GM23338 (cell line): ENCODE measurements at places on chromosomes 12 and 14. TPM values are rescaled to one million over a fixed set of nuclear protein-coding genes. Genes with fewer than 3 reads are reported as not detected.

DNA sequence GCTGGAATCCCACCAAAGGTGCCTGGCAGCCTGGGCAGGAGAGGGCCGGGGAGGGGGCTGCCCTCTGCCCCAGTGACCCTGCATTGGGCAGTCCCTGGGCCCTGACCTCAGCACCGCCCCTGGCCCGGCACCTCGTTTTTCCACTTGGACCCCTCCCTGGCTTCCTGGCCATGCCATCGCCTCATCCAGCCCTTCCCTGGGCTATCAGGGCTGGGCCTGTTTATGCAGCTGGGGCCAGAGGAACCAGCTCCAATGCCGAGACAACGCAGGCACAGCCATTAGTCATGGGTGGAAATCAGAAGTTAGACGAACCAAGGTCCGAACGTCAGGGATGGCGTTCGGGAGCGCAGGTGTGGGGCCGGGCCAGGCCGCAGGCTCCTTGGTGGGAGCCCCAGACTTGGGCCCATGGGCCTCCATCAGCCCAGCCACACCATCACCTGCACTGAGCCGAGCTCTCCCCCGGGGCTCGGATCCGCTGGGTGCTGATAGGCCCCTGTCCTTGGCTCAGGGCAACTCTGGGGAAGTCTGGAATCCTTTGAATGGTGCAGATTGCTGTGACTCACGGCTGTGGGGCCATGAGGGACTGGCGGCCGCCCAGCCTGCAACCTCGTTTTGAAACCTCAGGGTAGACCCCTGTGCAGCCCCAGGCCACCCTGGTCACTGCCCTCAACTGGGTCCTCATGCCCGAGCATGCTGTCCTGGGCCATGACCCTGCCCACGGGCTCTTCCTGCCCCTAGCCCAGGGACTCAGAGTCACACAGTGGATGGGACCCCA, 169.4 kb downstream of the KIF26A start:
- no peak overlapping the region for H3K4me3 ChIP-seq
- H3K4me1 ChIP-seq: no peaks in the 10 kb centered on the region

DNA sequence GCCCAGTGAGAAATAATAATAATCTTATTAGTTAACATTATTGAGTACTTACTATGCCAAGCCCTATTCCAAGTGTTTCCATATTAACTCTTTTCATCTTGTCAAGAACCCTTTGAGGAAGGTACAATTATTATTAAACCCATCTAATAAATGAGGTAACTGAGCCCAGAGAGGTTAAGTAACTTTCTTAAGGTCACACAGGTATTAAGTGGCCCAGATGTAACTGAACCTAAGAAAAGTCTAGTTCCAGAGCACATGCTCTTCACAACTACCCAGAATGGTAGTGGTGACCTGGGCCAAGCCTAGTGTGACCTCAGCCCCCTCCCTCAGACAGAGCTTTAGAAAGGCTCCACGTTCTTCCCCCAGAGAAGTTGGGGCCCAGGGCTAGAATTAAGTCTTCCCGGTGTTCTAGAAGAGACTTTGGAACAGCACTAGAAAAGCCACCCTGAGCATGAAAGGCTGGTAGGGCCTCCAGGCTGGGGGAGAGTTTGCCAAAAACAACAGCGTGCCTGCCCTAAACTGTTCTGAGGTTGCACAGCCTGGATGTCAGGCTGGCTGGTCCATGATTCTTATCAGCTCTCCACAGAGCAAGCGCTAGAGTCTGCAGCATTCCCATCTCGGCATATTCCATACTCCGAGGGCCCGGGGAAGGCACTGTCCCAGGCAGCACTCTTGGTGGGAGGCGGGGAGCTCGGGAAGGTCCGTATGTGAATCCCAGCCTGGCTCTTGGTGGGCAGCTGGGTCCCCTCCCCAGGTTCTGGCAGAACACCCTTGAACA, 41.3 kb upstream of the CTDSP2 start:
- no peaks in the 10 kb centered on the region for H3K36me3 ChIP-seq
- H3K27me3 ChIP-seq: 0 out of 2 replicates have a peak, but pooled peaks cover 3% of the 10 kb centered on the region

DNA sequence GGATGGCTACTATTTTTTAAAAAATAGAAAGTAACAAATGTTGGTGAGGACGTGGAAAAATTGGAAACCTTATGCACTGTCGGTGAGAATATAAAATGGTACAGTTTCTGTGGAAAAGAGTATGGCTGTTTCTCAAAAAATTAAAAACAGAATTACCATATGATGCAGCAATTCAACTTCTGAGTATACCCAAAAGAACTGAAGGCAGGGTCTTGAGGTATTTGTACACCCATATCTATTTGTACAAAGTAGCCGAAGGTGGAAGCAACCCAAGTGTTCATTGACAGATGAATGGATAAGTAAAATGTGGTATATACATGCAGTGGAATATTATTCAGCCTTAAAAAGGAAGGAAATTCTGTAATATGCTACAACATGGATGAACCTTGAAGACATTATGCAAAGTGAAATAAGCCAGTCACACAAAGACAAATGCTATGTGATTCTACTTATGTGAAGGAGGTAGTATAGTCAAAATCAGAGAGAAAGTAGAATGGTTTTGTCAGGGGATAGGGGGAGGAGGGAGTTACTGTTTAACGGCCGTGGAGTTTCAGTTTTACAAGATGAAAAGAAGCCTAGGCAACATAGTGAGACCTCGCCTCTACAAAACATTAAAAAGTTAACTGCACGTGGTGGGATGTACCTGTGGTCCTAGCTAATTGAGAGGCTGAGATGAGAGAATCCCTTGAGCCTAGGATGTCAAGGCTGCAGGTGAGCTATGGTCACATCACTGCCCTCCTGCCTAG, 38.4 kb upstream of the CCT2 start:
- no peak for DNase-seq
- no peak overlapping the region for H3K27ac ChIP-seq
- no peaks in the 10 kb centered on the region for H3K36me3 ChIP-seq
- no peak overlapping the region for H3K4me3 ChIP-seq
- no peaks in the 10 kb centered on the region for H3K27me3 ChIP-seq
- H3K4me1 ChIP-seq: no peaks in the 10 kb centered on the region

DNA sequence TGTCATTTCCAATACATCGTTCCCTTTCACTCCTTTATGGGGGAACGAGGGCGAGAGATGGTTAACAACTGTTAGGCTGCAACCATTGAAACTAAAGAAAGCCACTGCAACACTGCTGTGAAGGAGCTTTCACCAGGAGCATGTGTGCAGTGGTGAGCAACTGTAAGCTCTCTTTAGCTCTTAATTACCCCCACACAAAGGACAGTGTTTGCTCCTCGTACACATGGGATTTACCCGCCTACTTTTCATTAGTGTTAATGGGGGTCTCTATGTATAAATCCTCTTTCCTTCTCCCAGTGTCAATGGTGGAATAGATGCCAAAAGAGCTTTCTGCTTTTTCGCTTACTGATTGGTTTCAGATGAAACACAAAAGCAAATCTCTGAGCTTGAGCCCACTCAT, 343.1 kb downstream of the FLRT2 start:
- H3K27me3 ChIP-seq: no peaks in the 10 kb centered on the region
- H3K36me3 ChIP-seq: no peaks in the 10 kb centered on the region
- H3K4me1 ChIP-seq: peaks cover 10% of the 10 kb centered on the region
- H3K27ac ChIP-seq: no peak overlapping the region
- H3K4me3 ChIP-seq: no peak overlapping the region

DNA sequence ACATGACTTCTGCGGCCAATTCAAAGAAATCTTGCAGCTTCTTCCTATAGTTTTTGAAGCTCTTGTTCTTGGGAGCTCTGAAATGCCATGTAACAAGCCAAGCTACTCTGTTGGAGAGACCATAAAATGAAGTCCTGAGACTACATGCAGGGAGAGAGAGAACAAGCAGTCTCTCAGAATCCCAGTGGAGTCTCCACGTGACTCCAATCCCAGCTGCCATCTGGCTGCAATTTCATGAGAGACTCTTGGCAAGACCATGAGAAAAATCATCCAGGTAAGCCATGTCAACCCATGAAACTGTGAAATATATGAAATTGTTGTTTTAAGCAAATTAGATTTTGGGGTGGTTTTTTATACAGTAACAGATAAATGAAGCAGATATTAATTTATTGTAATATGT, 54.4 kb downstream of the KLRG1 start:
- DNase-seq: no peak
- H3K27me3 ChIP-seq: no peaks in the 10 kb centered on the region
- no peaks in the 10 kb centered on the region for H3K36me3 ChIP-seq
- H3K27ac ChIP-seq: no peak overlapping the region
- no peak overlapping the region for H3K4me3 ChIP-seq
- H3K4me1 ChIP-seq: no peaks in the 10 kb centered on the region

GRCh38 chr12:95146769-95147168, 70.5 kb downstream of the FGD6 start:
- no peaks in the 10 kb centered on the region; the same call in 1 of the 2 replicates for H3K4me1 ChIP-seq
- no peak for DNase-seq
- no peaks in the 10 kb centered on the region for H3K27me3 ChIP-seq
- no peak overlapping the region for H3K27ac ChIP-seq
- no peak overlapping the region for H3K4me3 ChIP-seq
- H3K36me3 ChIP-seq: peaks cover 5% of the 10 kb centered on the region; the same call in 1 of the 2 replicates

- H3K36me3 ChIP-seq: no peaks in the 10 kb centered on the region
- H3K27me3 ChIP-seq: no peaks in the 10 kb centered on the region
- DNase-seq: no peak
- no peak overlapping the region for H3K27ac ChIP-seq
- no peaks in the 10 kb centered on the region for H3K4me1 ChIP-seq
- no peak overlapping the region for H3K4me3 ChIP-seq
Measured at GRCh38 chr12:23228101-23228500, 603.1 kb downstream of the ETNK1 start.

DNA sequence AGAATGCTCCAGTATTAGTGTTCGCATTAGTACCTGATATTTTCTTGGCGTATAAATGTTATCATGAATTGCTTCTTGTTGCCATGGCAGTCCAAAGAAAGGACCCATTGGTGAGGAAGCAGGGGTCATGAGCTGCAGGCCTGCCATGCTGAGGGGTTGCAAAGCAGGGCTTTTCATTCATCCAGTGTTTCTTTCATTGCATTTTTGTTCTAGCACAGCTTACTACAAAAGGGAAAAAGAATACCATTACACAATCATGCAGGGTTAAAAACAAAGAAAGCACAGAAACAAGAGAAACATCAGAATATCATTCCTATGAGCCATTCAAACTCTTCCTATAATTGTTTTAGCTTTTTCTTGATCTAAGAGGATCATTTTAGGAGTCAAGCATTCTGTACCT, 24.0 kb downstream of the DICER1 start:
- no peak for DNase-seq
- no peak overlapping the region for H3K4me3 ChIP-seq
- H3K4me1 ChIP-seq: peaks cover 16% of the 10 kb centered on the region

GRCh38 chr12:29133181-29133580, 15.9 kb upstream of the FAR2 start:
- H3K27me3 ChIP-seq: no peaks in the 10 kb centered on the region
- H3K27ac ChIP-seq: peak overlapping the region; percentile 52; the same call in 1 of the 2 replicates
- H3K4me3 ChIP-seq: no peak overlapping the region
- H3K4me1 ChIP-seq: peaks cover 16% of the 10 kb centered on the region

GRCh38 chr12:116436561-116437249, 122.5 kb upstream of the MAP1LC3B2 start:
- peaks cover 16% of the 10 kb centered on the region for H3K4me1 ChIP-seq
- H3K4me3 ChIP-seq: no peak overlapping the region
- DNase-seq: no peak
- no peaks in the 10 kb centered on the region for H3K36me3 ChIP-seq
- no peaks in the 10 kb centered on the region for H3K27me3 ChIP-seq

- H3K4me3 ChIP-seq: no peak overlapping the region
- H3K27me3 ChIP-seq: no peaks in the 10 kb centered on the region
- H3K4me1 ChIP-seq: no peaks in the 10 kb centered on the region
- no peak overlapping the region for H3K27ac ChIP-seq
- DNase-seq: no peak
Measured at GRCh38 chr14:77986773-77987172, 183.4 kb upstream of the NRXN3 start.

DNA sequence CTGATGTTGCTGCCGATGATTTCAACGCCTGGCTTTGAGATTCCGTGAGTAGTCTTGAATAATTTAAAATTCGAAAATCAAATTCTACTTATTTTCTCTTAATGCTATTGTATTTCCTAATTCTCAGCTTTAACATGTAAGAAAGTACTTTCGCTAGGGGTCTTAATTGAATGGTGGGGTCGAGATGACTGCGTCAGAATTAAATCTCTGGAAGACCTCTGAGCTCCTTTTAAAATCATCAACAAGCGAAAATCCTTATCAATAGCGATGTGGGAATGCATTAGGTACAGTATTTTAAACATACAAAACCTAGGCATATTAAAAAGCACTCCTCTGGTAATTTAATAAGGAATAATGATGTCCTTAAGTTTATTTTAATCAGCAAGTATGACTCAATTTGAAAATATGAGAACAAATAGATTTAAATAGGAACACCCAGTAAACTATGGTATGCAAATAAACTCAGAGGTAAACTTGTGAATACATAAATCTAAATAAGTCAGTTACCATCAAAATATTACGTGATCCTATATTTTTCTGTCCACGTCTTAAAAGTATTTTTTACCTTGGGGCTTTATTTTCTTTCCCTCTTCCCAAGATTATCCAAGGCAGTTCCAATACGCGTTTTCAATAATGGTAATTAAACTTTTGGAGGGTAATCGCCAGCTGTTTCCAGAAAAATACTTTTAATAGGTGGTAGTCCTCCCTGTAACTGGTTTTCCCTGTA, 1.4 kb downstream of the FOXA1 start:
- no peak overlapping the region for H3K27ac ChIP-seq
- H3K27me3 ChIP-seq: peaks cover 99% of the 10 kb centered on the region
- DNase-seq: no peak
- H3K4me1 ChIP-seq: peaks cover 52% of the 10 kb centered on the region
- H3K4me3 ChIP-seq: 0 out of 2 replicates have a peak overlapping the region, but pooled peaks have one; percentile 50

DNA sequence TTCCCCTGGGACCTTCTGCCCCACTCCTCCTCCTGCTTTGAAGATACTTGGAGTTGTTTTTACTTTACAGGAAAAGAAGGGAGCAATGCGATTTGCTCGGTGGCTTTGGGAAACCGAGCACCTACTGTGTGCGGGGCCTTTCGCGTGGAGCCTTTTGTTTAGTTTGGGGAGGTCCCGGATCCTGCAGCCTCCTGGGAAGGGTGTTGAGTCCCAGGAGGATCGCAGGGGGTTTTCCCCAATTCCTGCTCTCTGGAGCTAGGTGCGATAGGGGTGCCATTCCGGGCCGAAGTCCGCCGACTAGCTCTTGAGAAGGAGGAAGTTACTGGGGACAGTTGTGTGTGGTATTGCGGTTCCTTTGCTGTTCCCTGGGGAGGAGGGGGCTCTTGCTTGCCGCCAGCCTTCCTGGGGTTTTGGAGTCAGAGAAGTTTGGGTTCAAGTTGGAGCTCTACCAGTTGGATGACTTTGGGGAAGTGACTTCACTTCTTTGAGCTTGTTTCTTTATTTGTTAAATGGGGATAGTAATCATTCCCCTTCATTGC, 1.1 kb downstream of the BRI3BP start:
- DNase-seq: peak; percentile 49
- H3K27ac ChIP-seq: no peak overlapping the region
- H3K4me3 ChIP-seq: peak overlapping the region; percentile 71
- no peaks in the 10 kb centered on the region for H3K36me3 ChIP-seq
- H3K27me3 ChIP-seq: no peaks in the 10 kb centered on the region; the same call in 1 of the 2 replicates

- no peak overlapping the region for H3K27ac ChIP-seq
- H3K27me3 ChIP-seq: no peaks in the 10 kb centered on the region
- H3K4me3 ChIP-seq: no peak overlapping the region
- H3K36me3 ChIP-seq: 0 out of 2 replicates have a peak, but pooled peaks cover 6% of the 10 kb centered on the region
Measured at GRCh38 chr12:49804821-49805220, 23.4 kb downstream of the NCKAP5L start.

- H3K36me3 ChIP-seq: no peaks in the 10 kb centered on the region
- peak overlapping the region; percentile 73 for H3K27ac ChIP-seq
- peaks cover 13% of the 10 kb centered on the region for H3K4me1 ChIP-seq
- H3K27me3 ChIP-seq: no peaks in the 10 kb centered on the region
- H3K4me3 ChIP-seq: no peak overlapping the region
Measured at GRCh38 chr12:24172031-24172772, 222.7 kb upstream of the SOX5 start.

The LRP1-AS gene
- total RNA-seq: not detected in 2 replicates

The CNTN1 gene
- 26.5 and 27.0 TPM in 2 replicates for total RNA-seq

The PCED1B gene
- 5.1 and 6.1 TPM in 2 replicates for total RNA-seq

The CELA1 gene
- total RNA-seq: not detected in 2 replicates
